PC-9 (cell line): ENCODE measurements at places on chromosomes 11 and 22.

DNA sequence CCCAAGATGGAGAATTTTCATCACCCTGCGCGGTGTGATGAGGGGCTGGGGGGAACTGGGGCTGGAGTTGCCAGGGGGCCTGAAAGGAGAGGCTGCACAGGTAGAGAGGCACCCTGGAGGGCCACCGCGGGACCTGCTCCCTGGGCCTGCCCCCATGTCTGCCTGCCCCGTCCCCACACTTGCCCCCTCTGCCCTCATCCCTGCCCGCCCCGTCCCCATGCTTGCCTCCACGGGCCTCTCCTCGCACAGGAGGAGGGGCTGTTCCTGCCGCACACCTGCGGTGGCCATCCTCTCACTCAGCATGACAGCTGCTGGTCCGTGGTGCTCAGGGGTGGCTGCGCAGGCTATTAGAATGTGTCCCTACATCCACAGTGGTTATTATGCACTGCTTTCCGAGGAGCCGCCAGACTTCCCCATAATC lies 43.5 kb downstream of the LINC01488 start:
- no peak for DNase-seq

DNA sequence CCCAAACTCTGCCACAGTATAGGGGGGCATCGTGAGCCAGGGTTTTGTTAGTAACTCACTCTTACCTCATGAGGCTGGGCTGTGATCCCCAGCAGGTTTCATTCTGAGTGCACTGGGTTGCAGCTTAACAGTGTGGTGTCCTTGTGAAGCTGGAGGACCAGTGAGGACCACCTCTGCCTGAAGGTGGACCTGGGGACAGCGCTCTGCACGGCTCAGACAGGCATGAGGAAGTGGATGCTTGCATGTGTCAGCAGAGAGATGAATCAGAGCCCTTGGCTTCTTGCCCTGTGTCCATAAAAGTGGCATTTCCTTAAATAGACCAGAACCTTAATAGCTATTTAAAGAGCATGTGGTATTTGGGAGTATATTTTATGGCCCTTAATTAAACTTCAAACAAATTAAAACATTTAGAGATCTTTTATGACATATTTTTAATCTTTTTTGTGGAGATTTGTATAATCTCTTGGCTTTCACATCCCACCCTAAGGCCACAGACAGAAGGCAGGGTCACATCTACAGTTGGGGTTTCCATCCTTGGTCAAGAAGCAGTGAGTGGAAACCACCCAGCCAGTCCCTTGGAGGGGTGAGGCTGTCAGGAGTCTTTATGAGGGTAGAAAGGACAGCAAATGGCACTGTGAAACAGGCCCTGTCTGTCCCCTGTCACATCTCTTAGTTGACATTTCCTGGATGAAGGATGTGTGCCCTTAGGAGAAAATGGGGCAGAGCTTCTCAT lies 24.8 kb upstream of the ADORA2A start:
- DNase-seq, result peak; percentile 97

- DNase-seq, result no peak
Observed at GRCh38 chr11:10358696-10359095, 53.8 kb downstream of the ADM start.

GRCh38 chr11:93528757-93529645 lies 14.2 kb downstream of the SMCO4 start:
- DNase-seq, result no peak

- peak; percentile 46 for DNase-seq
Observed at GRCh38 chr11:68148879-68149278, 27.7 kb upstream of the CHKA start.

GRCh38 chr22:43976861-43977795 lies 21.9 kb downstream of the SAMM50 start:
- DNase-seq, result peak; percentile 21

DNA sequence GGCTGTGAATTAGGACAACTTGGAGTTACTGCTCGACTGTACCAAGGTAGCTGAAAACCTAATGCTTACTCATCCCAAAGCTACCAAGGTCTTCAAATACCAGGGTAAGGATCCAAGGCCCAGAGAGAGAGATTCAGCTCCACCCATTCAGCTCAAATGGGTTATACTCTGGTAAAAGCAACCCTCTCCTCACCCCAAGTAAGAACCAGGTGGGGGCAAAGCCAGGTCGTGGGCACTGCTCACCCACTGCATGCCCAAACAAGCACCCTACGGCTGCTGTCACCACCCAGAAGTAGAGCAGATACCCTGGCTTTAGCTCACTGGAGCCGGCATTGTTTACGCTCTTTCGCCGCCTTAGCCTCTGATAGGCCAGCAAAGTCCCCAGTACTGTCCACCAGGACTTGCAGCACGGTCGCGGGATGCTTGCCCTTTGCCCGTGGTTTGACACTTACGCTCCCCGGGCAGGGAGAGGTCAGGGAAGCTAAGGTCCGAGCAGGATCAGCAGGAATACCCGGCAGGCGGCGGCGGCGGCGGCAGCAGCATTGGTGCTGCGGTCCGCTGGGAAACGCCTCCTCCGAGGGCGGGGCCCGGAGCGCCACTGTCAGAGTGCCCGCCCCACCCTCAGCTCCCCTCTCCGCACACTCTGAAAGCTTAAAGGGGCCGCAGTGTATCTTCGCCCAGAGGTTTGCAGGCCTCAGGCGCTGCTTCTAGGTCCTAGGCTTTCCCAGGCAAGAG lies 19.6 kb downstream of the CKAP5 start:
- peak; percentile 61 for DNase-seq

GRCh38 chr22:37309211-37310074 lies 27.1 kb downstream of the CYTH4 start:
- no peak for DNase-seq

DNA sequence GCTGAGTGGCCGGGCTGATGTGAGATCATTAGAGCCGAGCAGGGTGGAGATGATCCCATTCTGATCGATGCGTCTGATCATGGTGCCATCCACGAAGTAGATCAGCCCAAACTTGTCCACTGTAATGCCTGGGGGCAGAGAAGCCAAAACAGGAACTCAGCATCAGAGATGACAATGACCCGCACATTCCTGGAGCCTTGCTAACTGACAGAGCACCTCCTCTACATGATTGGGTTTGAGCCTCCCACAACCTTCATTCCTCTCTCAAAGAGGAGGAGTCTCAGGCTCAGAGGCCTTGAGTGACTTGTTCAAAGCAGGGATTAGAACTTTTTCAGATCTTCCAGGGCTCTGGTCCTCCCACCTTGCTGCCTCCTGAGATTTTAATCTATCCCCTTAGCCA lies 133.7 kb upstream of the NARS2 start:
- no peak for DNase-seq

GRCh38 chr11:77981346-77981947 lies 13.0 kb downstream of the INTS4 start:
- DNase-seq, result no peak

DNA sequence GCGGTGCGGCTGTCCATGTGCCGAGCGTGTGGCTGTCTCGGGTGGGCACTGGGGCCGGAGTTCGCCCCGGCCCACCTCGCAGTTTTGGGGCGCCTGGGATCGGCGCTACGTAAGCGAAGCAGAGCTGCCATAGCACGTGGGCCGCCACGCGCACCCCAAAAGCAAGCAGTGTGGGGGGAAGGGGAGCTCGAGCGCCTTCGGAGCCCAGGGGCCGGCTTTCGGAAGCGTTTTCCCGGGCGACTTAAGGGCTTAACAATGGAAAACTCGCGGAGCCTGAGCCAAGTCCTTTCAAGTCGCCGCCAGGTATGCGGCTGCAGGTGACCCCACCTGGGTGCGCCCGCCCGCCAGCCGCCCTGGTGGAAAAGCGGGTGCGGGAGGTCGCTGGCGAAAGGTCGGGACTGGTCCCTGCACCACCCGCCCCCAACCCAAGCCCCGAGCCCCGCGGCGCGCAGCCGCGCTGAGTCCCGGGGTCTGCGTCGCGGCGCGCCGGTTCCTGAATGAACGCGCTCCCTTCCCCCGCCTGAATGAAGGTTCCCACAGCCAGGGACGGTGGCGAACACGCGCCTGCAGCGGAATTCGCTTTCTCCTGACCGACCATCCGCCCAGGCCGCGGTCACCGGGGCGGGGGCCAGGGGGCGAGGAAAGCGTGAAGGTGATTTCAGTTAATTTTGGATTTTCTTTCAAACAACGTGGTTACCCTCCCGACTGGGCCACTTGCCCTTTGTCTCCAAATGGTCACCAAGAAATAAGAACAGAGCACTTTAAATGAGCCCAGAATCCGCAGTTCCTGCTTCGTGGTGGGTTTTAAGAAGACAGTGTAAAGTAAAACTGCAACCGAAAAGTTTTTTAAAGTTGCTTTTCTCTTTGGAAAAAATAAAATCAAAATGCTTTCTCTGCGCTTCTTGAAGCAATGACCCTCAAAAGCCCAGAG lies 2.8 kb upstream of the CCND1 start:
- DNase-seq, result peak; percentile 85

DNA sequence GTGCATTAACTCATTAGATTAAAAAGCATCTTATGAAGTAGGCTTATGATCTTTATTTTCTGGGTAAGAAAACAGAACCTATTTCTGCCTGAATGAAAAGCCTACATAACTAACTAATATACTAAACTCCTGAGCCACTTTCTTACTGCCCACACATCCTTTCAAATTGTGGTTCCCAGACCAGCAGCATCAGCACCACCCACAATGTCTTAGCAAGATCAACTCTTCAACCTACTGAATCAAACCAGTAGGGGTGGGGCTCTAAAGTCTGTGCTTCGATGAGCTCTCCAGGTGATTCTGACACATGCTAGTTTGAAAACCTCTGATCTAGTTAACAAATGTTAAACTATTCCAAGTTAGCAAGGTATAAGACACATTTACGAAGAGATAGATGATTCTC lies 462.4 kb downstream of the DLG2 start:
- no peak for DNase-seq
